Esophagus squamous epithelium (tissue), 5 donors: ENCODE measurements at places on chromosomes 3 and 15. TPM values are rescaled to one million over a fixed set of nuclear protein-coding genes. Genes with fewer than 3 reads are reported as not detected.

Gene KLHL40
- total RNA-seq, result not detected

Gene SEMA4B
- total RNA-seq, result 109 TPM

Gene VEPH1
- total RNA-seq, result not detected

DNA sequence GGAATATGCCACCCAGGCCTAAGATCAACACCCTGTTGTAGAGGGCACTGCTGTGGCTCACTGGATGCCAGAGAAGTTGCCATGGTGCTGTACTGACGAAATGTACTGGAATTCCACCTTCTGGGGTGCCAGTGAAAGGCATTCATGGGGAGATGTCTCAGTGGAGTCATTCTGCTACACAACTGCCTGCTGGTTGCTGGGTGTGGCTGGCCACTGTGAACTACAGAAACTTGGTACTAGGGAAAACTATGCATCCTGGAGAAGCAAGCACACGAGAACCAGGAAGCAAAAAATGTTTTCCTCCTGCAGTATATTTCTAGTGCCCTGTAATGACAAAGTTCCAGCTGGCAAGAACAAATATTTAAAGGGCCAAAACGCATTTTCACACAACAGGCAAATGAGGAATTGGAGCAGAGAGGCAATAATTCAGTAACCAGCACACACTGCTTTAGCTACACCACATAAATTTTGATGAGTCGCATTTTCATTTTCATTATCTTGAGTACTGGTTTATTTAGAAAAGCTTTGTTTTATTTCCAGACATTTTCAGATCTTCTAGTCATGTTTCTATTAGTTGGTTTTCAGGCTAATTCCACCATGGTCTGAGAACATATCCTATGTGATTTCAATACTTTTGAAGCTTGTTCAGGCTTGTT is 18.3 kb upstream of the RFX7 start:
- H3K27me3 ChIP-seq, result no peaks in the 10 kb centered on the region
- no peaks in the 10 kb centered on the region for H3K4me1 ChIP-seq
- DNase-seq, result no peak
- H3K27ac ChIP-seq, result no peak overlapping the region
- H3K4me3 ChIP-seq, result no peak overlapping the region

DNA sequence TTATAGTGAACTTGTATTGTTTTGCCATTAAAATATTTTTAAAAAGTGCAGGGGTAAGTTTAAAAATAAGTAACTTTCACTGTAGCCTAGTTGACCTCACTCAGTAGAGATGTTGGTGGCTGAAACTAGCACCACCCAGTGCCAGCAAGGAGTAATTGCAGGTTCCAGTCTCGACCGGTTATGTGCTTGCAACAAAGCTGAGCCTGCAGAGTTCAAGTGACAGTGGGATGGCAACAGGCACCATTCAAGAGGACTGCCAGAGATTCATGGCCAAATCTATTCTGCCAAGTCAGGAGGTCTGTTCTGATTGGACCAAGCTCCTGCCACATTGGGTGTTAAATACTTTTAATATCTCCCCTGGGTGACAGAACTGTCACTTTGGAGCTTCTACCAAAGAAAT is 2.7 kb downstream of the ADAMTS7 start:
- peaks cover 12% of the 10 kb centered on the region for H3K4me1 ChIP-seq
- no peaks in the 10 kb centered on the region for H3K27me3 ChIP-seq
- no peak for DNase-seq
- H3K4me3 ChIP-seq, result no peak overlapping the region
- H3K27ac ChIP-seq, result no peak overlapping the region

- no peaks in the 10 kb centered on the region for H3K36me3 ChIP-seq
- DNase-seq, result no peak
- H3K27ac ChIP-seq, result no peak overlapping the region
- H3K4me3 ChIP-seq, result no peak overlapping the region
- no peaks in the 10 kb centered on the region for H3K4me1 ChIP-seq
- no peaks in the 10 kb centered on the region for H3K27me3 ChIP-seq
Observed at GRCh38 chr15:96977886-96978285, 647.4 kb downstream of the NR2F2 start.

DNA sequence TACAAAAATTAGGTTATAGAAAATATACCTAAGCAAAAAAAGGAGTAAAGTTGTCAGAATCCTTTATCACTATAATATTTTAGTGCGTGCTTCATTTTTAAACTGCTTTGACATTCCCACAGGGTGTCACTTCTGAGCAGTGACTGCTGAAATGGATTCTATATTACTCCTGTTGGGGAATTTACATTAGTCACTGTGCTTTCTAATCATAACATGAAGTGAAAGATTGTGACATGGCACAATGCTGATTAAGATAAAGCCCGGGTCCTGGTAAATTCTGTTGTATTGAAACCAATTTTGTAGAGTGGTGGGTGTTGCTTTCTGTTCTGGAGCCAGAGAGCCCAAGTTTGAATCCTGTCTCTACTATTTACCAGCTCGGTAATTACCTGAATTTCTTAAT is 36.4 kb upstream of the EHHADH start:
- H3K27me3 ChIP-seq, result no peaks in the 10 kb centered on the region
- H3K4me1 ChIP-seq, result no peaks in the 10 kb centered on the region
- H3K36me3 ChIP-seq, result no peaks in the 10 kb centered on the region

- no peak overlapping the region for H3K4me3 ChIP-seq
- no peak overlapping the region for H3K27ac ChIP-seq
- H3K36me3 ChIP-seq, result peaks cover 19% of the 10 kb centered on the region
- peaks cover 13% of the 10 kb centered on the region for H3K4me1 ChIP-seq
Observed at GRCh38 chr3:44996556-44996969, 20.5 kb downstream of the EXOSC7 start.

GRCh38 chr3:67245545-67245944 is 247.4 kb downstream of the KBTBD8 start:
- H3K27me3 ChIP-seq, result no peaks in the 10 kb centered on the region
- no peak for DNase-seq
- no peaks in the 10 kb centered on the region for H3K36me3 ChIP-seq
- no peaks in the 10 kb centered on the region for H3K4me1 ChIP-seq

DNA sequence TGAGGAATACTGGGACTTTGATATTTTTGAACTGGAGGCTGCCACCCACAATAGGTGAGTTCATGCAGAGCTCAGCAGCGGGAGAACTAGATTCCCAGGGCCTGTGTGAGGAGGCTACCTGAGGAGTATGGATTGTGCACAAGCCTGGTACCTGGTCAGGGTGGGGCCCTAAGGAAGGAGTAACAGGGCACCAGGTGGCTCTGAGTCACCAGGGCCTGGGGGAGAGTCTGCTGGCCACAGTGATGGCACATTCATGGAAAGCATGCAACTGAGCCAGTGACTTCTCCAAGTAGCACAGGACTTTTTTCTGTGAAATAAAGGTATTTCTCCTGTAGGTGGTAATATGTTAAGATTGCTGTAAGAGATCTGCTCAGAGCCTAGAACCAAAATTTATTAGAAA is 134.4 kb downstream of the PDE8A start:
- H3K4me3 ChIP-seq, result no peak overlapping the region
- peaks cover 2% of the 10 kb centered on the region for H3K36me3 ChIP-seq
- no peaks in the 10 kb centered on the region for H3K4me1 ChIP-seq
- no peaks in the 10 kb centered on the region for H3K27me3 ChIP-seq

DNA sequence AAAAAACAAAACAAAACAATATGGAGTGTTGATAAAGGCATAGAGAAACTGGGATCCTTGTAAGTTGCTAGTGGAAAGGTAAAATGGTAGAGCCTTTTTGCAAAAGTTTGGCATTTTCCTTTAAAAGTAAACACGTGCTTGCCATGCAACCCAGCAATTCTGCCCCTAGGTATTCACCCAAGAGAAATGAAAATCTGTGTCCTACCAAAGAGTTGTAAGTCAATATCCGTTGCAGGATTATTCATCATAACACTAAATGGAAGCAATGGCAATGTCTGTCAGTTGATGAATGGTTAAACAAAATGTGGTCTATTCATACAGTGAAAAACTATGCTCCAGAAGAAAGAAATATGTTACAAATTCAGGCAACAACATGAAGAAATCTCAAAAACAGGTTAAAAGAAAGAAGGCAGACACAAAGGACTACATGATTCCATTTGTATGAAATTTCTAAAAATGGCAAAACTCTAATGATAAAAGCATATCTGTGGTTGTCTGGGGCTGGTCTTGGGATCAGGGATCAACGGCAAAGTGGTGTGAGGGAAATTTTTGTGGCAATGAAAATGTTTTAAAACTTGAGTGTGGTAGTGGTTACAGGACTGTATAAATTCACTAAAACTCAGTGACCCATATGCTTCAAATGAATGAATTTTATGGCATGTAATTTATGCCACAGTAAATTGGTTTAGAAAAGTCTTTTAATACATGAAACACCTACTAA is 229.6 kb downstream of the OPA1 start:
- H3K27ac ChIP-seq, result no peak overlapping the region
- no peaks in the 10 kb centered on the region for H3K4me1 ChIP-seq
- no peaks in the 10 kb centered on the region for H3K36me3 ChIP-seq
- H3K4me3 ChIP-seq, result no peak overlapping the region
- no peak for DNase-seq

- H3K4me3 ChIP-seq, result no peak overlapping the region
- no peaks in the 10 kb centered on the region for H3K4me1 ChIP-seq
- DNase-seq, result no peak
- H3K27ac ChIP-seq, result no peak overlapping the region
Observed at GRCh38 chr15:29162411-29162810, 107.2 kb downstream of the NSMCE3 start.

GRCh38 chr3:34859746-34860145 is 779.6 kb upstream of the ARPP21 start:
- H3K4me3 ChIP-seq, result no peak overlapping the region
- H3K36me3 ChIP-seq, result no peaks in the 10 kb centered on the region
- no peak for DNase-seq
- no peaks in the 10 kb centered on the region for H3K4me1 ChIP-seq
- no peaks in the 10 kb centered on the region for H3K27me3 ChIP-seq
- H3K27ac ChIP-seq, result no peak overlapping the region

DNA sequence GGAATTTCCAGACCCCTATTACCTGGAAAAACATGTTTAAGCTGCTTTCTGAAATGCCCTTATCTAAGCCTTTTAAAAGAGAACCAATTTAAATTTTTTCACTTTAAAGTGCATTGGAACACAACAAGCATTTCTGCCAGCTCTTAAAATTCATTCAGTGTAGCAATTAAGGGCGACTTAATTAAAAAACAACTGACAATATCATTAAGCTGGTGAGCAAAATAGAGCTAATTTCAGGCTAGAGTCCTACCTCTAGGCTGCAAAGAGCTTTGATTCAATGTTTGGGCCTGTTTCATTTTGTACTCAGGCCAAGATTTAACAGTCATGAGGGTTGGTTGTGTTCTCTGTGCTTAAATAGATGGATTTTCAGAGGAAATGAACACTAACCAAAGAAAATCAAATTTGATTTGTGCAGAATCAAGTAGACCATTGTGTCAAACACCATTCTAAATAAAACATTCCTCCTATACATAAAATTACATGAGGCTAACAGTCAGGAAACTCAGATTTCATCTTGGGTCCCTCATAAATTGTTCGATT is 114.6 kb downstream of the TMEM108 start:
- no peak overlapping the region for H3K27ac ChIP-seq
- H3K27me3 ChIP-seq, result no peaks in the 10 kb centered on the region
- DNase-seq, result no peak
- no peak overlapping the region for H3K4me3 ChIP-seq
- H3K4me1 ChIP-seq, result no peaks in the 10 kb centered on the region

GRCh38 chr3:21054064-21054463 is 696.9 kb downstream of the ZNF385D start:
- no peak for DNase-seq
- H3K27ac ChIP-seq, result peak overlapping the region; percentile 61
- H3K4me3 ChIP-seq, result no peak overlapping the region
- no peaks in the 10 kb centered on the region for H3K36me3 ChIP-seq

- H3K27ac ChIP-seq, result peak within 1 kb of the TSS; percentile 92
- peak within 1 kb of the TSS; percentile 92 for H3K4me3 ChIP-seq
- H3K27me3 ChIP-seq, result no peaks in the 10 kb centered on the region
- DNase-seq, result peak; percentile 93
- peaks cover 5% of the 10 kb centered on the region for H3K4me1 ChIP-seq
Observed at GRCh38 chr3:112561734-112562529, at the start of the genes ATG3 and SLC35A5. ATG3 (minus strand) TSS chr3:112561962; CDS start chr3:112561528, 434 bp downstream. SLC35A5 (plus strand) TSS chr3:112562045; CDS start chr3:112563404, 1,359 bp downstream.

- no peaks in the 10 kb centered on the region for H3K27me3 ChIP-seq
- H3K4me3 ChIP-seq, result no peak overlapping the region
- no peak overlapping the region for H3K27ac ChIP-seq
- H3K4me1 ChIP-seq, result no peaks in the 10 kb centered on the region
- no peaks in the 10 kb centered on the region for H3K36me3 ChIP-seq
Observed at GRCh38 chr3:36364260-36364659, 16.0 kb upstream of the STAC start.

DNA sequence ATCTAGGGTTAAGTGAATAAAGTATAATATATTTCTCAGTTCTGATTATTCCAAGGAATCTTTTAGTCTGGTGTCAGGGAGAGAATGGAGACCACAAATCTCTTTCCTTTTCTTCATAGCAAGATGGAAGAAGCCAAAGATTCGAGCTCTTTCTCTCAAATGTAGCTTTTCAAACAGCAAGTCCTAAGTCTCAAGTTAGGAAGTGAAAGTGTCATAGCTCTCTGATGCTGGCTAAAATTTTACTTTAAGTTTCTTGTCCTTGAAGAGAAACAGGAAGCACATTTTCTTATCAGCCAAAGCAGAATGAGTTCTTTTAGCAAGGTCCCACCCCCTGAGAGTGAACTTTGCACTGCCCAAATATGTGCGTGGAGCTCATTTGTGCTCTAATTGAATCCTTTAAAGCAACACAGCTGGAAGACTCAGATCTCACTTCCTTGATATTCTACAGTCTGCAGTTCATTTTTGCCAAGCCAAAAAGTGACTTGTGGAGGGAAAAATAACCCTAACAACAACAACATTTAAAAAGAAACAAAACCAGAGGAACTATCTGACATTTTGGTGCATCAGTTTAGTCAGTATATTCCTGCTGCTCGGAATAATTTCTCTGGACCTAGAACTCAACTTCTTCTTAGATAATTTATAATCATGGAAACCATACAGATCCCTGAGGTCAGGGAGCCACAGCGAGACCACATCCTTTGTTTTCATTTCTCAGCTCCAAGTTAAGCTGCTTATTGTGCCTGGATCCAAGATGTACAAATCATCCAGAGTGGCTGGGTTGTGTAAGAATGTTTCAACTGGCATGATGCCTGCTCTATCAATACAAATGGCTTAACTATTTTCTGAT is 238.7 kb upstream of the P2RY1 start:
- peaks cover 20% of the 10 kb centered on the region for H3K4me1 ChIP-seq
- no peaks in the 10 kb centered on the region for H3K27me3 ChIP-seq
- DNase-seq, result no peak
- H3K4me3 ChIP-seq, result no peak overlapping the region

DNA sequence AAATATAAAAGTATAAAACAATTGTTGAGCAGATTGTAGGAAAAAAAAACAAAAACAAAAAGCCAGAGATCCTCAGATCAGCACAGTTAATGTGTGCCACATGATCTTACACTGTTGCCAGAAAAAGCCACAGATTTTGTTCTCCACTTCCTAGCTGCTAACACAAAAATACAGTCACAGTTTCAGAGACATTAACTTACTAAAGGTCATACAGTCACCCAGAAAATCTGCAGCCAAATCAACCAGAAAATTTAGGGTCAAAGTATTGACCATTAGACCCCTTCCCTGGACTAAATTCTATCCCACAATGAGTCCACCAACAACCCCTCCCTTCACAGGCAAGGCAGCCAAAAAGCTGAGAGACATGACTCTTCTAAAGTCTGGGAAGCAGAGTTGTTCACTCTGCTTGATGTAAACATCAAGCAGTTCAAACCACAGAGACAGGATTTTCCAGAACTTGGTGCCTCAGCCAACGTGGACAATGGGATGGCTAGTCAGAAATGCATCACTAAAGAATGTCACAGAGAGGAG is 59.1 kb downstream of the SST start:
- no peaks in the 10 kb centered on the region for H3K4me1 ChIP-seq
- no peaks in the 10 kb centered on the region for H3K27me3 ChIP-seq
- H3K36me3 ChIP-seq, result no peaks in the 10 kb centered on the region
- no peak overlapping the region for H3K4me3 ChIP-seq
- DNase-seq, result no peak

- no peak overlapping the region for H3K27ac ChIP-seq
- no peaks in the 10 kb centered on the region for H3K27me3 ChIP-seq
- DNase-seq, result no peak
- H3K4me3 ChIP-seq, result no peak overlapping the region
- no peaks in the 10 kb centered on the region for H3K36me3 ChIP-seq
Observed at GRCh38 chr3:17030438-17030837, 145.7 kb downstream of the PLCL2 start.
